ENCODE measurements at places on chromosomes 2 and 18.
A peak's percentile ranks its signal among the peaks of the same experiment; 100 is the strongest.

GRCh38 chr2:233410196-233410760 lies 56.0 kb downstream of the DGKD start:
- DNase-seq: no peak

- DNase-seq: no peak
Measured at GRCh38 chr2:145339646-145340045, 819.7 kb upstream of the ZEB2 start.

- DNase-seq: peak; percentile 30
Measured at GRCh38 chr2:239779584-239779983, 245.6 kb downstream of the NDUFA10 start.

- no peak for DNase-seq
Measured at GRCh38 chr2:13698847-13699246, 933.7 kb upstream of the LRATD1 start.

DNA sequence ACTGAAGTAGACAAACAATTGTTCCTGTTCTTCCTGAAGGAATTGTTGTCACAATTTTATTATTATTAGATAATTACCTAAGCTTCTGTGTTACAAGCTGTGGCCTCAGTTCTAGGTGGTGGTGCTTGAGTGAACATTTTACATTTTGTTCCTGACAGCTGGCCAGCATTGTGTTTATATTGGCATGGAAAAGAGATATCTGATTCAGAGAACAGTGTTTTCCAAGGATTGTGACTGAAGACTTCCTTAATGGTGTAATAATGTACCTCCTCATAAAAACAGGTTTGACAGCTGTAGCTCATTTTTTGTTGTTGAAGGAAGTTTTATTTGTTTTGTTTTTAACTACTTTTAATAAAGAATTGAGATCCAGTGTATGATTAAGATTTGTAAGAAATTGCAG lies 95.2 kb downstream of the EPB41L5 start:
- DNase-seq: no peak

GRCh38 chr2:124335058-124335457 lies 310.0 kb downstream of the CNTNAP5 start:
- no peak for DNase-seq

- no peak for DNase-seq
Measured at GRCh38 chr2:196225213-196225612, 53.8 kb upstream of the STK17B start.

- no peak for DNase-seq
Measured at GRCh38 chr2:13114391-13114790, 397.7 kb downstream of the TRIB2 start.

- DNase-seq: no peak
Measured at GRCh38 chr2:64212801-64213321, 68.6 kb upstream of the PELI1 start.

DNA sequence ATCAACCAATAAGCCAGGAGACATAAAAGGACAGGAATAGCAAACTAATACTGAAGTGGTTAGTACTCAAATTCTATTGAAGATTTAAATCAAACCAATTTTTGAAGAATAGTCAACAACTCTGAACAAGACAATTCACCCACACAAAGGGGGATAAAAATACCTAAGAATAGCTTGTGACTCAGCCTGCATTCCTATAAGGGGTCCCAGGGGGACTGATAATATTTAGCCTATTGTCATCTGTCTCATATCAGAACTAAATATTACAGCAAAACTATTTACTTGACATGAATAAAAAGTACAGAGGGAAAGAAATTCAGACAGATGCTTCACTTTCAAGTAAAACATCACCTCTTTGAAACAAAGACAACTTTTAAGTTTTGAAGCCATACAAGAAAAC lies 7.7 kb downstream of the ITSN2 start:
- no peak for DNase-seq

DNA sequence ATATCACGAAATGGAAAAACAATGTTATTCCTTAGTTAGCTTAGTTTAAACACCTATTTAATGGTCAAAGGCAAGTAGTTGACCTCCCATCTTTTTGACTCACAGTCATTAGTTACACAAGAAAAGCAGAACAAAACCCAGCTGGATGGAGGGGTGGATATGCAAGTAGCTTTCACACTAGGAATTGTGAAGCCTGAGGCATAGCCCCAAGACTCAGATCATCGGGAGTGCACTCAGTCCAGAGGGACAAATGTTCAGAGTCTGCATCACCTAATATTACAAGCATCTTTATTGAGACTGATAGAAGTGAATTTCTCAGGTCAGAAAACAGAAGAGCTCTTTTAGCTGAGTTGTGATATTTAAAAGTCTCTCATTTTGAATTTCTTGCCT lies 15.5 kb upstream of the CPS1 start:
- DNase-seq: no peak

DNA sequence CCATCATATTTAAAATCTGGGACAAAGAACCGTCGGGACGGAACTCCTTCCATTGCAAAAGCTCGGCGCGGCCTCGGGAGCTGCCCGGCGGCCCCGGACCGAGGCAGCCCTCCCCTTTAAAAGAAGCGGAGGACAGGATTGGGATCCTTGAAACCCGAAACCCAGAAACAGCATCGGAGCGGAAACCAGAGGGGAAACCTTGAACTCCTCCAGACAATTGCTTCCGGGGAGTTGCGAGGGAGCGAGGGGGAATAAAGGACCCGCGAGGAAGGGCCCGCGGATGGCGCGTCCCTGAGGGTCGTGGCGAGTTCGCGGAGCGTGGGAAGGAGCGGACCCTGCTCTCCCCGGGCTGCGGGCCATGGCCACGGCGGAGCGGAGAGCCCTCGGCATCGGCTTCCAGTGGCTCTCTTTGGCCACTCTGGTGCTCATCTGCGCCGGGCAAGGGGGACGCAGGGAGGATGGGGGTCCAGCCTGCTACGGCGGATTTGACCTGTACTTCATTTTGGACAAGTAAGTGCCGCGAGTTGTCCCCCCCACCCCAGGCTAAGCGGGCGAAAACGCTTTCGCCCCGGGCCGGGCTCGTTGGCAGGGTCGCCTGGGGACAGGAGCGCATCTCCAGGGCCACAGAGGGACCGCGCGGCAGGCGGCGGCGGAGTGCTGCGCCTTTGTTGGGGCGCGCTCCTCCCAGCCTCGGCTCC lies at the start of gene ANTXR1:
Gene ANTXR1, plus strand, starts transcription at position 38 of the 698 bp plus-strand sequence. Its CDS starts 321 bp downstream, at position 359.
- DNase-seq: peak; percentile 84

GRCh38 chr2:165905269-165905668 lies 48.3 kb downstream of the TTC21B start:
- DNase-seq: no peak

GRCh38 chr2:114066186-114066747 lies 176.4 kb downstream of the ACTR3 start:
- DNase-seq: no peak

DNA sequence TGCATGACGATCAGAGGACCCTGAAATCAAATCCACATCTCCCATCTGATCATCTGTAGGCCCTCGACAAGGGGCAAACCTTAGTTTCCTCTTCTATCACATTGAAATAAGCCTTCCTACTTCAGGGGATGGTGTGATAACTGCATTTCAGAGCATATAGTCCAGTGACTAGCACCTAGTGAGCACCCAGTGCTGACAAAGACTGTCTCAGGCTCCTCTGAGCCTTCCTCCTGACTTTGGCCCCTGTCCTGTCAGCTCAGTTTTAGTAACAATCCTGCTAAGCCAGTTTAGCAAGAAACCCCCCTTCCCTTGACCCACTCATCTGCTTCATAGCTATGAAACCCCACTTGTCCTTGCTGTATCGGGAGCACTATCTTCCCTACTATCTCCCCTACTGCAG lies 304.0 kb downstream of the ALK start:
- no peak for DNase-seq

- DNase-seq: no peak
Measured at GRCh38 chr2:122481244-122481622, 725.8 kb downstream of the TSN start.

- DNase-seq: no peak
Measured at GRCh38 chr2:144943986-144944385, 424.1 kb upstream of the ZEB2 start.

DNA sequence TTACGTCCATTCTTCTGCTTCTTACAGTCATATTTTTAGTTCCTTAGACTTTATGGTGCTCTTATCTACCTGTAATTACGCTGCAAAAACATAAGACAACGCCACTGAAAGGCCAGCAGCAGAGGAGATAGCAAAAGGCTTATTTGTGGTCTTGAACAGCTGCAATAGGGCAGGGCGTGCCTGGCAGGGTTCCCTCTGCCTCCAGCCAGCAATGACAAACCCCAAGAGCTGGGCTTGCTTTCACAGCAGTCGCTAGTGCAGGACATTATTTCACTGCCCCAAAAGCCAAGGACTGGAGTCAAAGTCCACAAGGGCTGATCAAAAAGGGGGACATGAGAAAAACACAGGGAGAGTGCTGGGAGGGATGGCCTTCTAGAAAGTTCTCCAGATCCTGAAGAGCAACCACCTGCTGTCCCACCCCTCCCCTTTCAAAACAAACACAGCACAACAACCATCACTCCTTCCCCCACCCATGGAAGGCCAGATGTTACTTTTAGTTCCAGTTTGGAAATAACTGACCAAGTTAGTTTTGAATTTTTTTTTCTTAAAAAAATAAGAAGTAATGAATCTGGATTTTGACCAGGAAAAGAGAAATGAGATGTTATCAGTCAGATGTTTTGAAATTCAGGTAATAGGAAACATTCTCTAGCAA lies 127.8 kb downstream of the RBMS1 start:
- peak; percentile 81 for DNase-seq

- DNase-seq: no peak
Measured at GRCh38 chr18:61085761-61086160, 247.5 kb upstream of the CDH20 start.

DNA sequence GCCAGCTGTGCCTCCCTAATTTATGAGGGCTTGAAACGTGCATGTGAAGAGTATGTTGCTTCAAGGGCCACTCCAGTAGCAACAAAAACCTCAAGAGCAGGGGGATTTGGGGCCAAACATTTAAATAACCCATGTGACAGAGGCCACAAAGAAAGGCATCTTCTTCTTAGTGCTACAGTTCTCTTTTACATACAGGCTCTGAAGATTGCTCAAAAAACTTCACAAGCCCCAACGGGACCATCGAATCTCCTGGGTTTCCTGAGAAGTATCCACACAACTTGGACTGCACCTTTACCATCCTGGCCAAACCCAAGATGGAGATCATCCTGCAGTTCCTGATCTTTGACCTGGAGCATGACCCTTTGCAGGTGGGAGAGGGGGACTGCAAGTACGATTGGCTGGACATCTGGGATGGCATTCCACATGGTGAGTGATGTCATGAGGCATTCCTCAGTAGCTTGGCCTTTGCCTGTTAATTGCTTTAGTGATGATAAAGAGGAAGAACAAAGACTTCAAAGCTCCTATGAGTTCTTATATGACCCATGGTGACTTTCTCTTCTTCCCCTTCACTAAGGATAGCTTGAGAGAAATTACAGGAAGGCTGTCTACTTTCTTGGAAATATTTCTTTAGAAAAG lies 40.1 kb downstream of the NRP2 start:
- no peak for DNase-seq

GRCh38 chr2:101909760-101910159 lies 82.0 kb upstream of the IL1R2 start:
- DNase-seq: no peak

DNA sequence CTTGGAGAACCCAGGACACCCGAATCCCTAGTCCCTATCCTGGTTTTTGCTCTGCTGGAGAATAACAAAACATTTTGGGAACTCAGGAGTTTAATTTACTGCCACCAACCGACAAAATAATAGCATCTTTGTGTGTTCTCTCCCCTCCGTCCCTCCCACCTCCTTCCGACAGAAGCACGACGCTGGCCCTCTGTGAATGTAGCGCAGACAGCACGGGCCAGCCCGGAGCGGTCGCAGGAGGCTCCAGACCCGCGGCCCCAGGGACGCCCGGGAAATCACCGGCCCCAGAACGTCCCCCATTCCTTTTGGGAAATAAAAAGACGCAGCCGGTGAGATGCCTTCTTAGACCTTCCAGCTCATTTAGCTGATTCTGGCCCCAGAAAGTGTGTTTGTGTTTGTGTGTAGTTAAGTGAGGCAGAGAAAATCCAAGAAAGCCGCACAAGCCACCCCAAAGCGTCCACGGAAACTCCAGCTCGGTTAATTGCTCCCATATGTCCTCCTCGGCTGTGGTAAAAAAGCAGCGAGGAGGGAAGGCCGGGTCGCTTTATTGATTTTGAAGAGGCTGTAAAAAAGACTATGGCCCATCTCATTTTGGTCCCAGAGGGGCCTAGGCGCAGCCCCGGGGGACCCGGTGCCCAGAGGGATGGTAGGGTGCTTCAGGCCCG lies 577 bp upstream of the TANC1 start:
- DNase-seq: peak; percentile 76

- no peak for DNase-seq
Measured at GRCh38 chr2:64998658-64999061, 9.5 kb downstream of the SLC1A4 start.

- DNase-seq: no peak
Measured at GRCh38 chr18:63421514-63421913, 762 bp downstream of the VPS4B start.

DNA sequence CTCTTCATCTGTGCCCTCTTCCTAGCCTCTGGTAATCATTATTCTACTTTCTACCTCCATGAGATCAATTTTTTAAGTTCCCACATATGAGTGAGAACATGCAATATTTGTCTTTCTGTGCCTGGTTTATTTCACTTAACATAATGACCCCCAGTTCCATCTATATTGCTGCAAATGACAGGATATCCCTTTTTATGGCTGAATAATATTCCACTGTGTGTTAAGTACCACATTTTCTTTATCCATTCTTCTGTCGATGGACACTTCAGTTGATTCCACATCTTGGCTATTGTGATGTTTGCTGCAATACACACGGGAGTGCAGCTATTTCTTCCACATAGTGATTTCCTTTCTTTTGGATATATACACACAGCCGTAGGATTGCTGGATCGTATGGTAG lies 43.9 kb upstream of the CNOT11 start:
- DNase-seq: no peak

DNA sequence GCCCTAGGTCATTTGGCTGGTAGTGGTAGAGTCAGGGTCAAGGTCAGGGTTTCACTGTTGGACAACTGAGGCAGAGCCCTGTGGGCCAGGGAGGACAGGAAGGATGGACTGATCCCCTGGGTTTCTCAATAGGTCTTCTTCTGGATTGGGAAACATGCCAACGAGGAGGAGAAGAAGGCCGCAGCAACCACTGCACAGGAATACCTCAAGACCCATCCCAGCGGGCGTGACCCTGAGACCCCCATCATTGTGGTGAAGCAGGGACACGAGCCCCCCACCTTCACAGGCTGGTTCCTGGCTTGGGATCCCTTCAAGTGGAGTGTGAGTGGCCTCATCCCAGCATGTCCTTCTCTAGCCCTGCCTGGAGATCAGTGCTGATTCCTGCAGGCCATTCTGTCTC lies 18.1 kb downstream of the VIL1 start:
- DNase-seq: peak; percentile 41

GRCh38 chr2:205321231-205321630 lies 361.1 kb upstream of the NRP2 start:
- no peak for DNase-seq

DNA sequence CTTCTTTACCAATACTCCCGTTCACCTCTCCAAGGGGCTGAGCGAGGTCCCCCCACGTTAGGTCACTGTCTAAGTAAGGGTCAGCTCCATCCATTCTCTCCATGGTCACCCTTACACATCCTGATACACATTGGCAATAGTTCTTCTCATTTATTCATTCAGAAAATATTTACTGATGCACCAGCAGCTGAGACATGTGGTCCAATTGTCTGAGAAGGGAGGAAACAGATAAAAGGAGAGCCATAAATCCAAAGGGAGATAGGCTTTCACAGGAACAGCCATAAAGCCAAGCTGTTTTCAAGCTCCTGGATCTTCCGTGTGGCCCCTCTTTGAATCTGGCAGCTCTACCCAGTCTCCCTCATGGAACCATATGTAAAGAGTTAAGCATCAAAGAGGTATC lies 121.2 kb downstream of the TXNL1 start:
- DNase-seq: no peak
